Naive thymus-derived CD4-positive, alpha-beta T cell (primary cell): ENCODE measurements at places on chromosomes 1 and 21.

DNA sequence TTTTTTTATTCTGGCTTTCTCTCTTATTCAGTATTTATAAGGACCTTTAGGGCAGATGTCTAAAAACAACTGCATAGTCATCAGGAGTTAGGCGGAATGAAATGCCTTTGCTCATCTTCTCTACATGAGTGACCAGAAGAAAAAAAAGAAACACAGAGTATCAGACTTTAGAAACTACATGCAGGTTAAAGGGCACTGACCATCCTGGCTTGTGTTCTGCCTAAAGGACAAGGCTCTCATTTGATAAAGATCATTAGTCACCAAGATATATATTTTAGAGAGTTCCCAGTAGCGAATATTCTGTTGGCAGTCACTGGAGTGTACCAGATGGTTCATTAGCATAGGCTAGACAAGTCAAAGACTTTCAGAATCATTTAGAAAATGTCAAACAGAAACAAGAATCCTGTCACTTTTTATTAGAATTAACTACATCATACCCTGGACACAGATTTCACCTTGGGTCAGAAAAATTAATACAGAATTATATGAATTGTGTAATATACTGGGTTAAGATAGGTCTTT is 145.6 kb downstream of the NR5A2 start:
- DNase-seq, result no peak

- no peak for DNase-seq
Observed at GRCh38 chr1:58883888-58884482, 100.1 kb upstream of the JUN start.

DNA sequence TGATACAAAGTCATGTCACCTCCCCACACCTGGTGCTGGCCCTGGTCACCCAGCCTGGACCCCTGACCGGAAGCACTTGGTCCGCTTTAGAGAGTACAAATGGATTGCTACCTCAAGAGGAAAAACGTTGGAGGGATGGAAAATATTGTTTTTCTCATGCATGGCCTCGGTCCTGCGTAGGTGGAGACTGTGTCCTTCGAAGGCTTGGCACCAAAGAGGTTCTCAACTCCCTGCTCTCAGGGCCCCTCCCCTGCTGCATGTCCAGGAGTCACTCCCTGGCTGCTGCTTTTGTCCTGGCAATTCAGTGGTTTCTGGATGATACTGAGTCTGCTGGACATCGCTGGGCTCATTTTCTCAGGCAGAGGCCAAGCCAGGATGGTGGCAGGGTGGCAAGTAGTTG is 529.8 kb downstream of the KIF26B start:
- no peak for DNase-seq

- no peak for DNase-seq
Observed at GRCh38 chr21:29583424-29583924, 284.8 kb downstream of the BACH1 start.

GRCh38 chr1:16053781-16054502 is 10.4 kb downstream of the CLCNKB start:
- DNase-seq, result no peak

- no peak for DNase-seq
Observed at GRCh38 chr1:212290608-212291007, 5.4 kb downstream of the PPP2R5A start.

DNA sequence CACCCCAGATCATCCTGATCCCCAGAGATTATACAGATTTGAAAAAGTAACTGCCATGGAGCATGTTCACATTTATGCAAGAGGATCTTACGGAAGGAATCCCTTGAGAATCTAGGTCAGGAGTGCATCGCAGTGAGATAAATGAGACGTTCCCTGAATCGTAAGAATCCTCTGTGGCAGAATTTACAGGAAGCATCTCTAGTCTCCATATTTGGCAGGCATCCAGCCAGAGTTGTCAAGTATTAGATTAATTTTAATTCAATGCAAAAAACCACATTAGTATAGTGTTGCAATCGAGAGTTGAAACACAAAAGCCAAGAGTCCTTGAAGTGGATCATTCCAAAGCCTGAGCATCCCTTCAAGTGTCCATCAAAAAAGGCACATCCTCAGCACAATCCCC is 100.8 kb downstream of the RRAGC start:
- no peak for DNase-seq

DNA sequence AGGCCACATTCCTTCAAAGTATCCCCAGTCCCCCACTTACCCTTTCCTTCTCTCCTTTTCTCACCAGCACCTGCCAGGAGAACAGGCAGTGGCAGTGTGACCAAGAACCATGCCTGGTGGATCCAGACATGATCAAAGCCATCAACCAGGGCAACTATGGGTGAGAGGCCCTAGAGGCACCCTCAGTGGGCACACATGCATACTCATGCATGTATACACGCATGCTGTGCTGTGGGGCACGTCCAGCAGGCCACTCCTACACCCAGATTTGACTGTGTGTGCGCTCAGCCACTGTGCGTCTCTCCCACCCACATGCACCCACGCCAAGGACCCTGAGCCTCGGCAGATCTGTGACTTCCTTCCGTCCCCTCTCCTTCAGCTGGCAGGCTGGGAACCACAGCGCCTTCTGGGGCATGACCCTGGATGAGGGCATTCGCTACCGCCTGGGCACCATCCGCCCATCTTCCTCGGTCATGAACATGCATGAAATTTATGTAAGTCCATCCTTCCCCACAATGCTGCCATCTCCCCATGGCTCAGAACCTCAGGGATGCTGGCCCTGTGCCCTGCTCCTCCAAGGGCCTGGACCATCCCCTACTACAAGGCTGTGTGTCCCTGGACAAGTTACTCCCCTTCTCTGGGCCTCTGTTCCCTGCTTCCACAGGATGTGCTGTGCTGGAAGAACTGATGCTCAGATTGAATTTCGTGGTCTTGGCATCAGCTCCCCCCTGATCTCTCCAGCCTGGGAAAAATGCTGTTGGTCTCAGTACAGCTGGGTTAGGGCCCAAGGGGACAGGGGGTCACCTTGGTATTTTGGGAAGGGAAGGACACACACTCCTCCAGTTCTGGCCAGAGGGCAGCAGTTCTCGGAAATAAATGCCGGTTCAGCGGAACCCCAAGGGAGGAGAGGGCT is 7.0 kb downstream of the TINAGL1 start:
- DNase-seq, result no peak

GRCh38 chr1:100816049-100816448 is 78.6 kb downstream of the EXTL2 start:
- DNase-seq, result no peak

DNA sequence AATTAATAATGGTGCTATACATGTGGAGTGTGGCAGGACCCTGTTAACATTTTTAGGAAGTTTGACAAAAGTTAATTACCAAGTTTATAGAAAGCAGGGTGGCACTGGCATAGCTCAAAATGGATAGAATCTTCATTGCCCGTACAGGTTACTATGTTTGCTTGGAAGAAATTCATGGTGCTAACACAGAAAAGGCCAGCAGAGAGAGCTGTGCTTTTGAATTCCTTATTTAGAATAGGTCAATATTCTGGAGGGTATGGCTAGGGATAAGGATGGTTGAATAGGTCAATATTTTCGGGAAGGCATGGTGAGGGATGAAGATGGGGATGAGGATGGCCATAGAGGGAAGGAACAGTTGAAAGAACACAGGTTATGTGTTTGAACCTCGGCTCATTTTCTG is 345.1 kb downstream of the LMO4 start:
- DNase-seq, result no peak
